CD4-positive, alpha-beta T cell treated with Interleukin-17A for 1 hour (primary cell): ENCODE measurements at places on chromosomes 1 and 21.
A peak's percentile ranks its signal among the peaks of the same experiment; 100 is the strongest.

DNA sequence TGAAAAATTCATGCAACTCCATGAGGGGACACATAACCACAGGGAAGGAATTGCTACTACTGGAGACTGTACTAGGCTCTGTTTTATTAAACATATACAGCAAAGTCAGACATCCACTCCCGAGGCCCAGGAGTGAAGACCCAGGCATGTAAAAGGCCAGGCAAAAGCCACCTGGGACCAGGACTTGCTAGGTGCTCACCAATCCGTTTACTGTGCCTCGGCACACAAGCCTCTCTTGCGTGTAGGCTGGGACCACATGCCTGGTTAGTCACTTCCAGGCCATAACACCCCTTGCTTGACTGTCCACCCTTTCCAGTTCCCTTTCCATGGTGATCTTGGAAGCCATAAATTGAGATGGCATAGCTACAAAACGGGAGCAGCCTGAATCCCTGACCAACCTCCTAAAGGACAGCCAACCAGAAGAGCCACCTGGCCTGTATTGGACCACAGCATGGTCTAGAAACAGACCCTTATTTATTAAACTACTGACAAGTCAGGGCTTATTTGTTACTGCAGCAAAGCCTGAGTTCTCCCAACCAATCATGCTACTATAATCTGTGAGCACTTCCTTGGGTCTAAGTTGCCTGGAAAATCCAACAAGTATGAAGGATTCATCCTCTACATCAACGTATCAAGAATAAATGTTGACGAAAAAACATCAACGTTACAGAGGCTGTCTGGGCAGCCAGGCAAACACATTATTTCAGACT, 39.7 kb downstream of the URB1 start:
- DNase-seq = no peak

DNA sequence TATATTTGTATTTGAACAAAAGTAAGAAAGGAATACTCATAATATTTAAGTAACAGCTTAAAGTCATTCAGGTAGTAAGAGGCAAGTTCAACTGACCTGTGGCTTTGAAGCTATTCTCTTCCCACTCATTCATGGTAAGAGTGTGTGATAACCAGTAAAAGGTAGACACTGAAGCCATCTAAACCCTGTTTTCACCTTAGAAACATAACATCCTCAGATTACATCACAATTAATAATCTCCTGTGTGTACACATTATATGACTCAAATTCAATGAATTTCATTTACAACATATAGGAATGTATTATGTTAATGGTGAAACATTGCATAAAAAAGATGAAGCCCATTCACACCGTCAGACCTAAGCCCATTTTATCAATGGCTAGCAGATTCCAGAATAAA, 364.8 kb upstream of the SNX7 start:
- no peak for DNase-seq

DNA sequence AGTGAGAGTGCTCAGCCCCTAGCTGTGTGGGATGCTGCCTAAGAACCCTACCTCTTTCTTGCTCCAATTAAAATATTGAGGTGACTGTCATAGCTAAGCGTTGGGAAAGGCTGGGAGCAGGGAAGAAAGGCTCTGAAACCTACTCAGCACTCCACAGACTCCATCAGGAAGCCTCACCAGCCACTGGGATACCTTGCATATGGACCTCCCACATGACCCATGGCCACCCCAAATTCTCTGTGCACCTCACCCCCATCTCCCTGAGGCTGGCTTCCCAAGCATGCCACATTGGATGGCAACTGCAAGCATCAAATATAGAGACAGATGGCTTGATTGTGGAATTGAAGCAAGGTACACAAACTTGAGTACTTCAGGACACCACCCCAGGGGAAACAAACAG, 41.8 kb downstream of the FLVCR1 start:
- DNase-seq = no peak

- no peak for DNase-seq
Observed at GRCh38 chr1:157721985-157722384, 21.4 kb upstream of the FCRL3 start.

GRCh38 chr1:23247276-23247675, 30.0 kb upstream of the HTR1D start:
- no peak for DNase-seq

DNA sequence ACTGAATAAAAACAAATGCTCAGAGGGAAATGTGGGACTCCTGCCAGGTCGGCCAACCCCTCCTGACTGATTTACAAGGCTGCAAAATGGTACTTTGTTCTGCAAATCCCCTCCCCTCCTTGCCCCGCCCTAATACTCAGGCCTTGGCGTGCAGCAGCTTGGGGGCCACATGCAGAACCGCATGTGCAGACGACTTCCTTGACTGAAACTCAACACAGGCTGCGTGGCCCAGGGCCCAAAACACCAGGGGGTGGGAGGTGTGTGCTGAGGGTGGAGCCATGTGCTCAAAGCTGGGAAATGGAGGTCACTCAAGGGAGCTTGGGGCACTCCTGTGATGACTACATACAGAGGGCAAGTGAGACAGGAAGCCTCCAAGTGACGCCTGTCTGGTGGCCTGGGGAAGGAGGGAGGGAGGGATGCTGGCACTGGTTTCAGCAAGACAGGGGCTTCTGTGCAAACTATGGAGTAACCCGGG, 87.2 kb downstream of the MRPL37 start:
- peak; percentile 40 for DNase-seq

DNA sequence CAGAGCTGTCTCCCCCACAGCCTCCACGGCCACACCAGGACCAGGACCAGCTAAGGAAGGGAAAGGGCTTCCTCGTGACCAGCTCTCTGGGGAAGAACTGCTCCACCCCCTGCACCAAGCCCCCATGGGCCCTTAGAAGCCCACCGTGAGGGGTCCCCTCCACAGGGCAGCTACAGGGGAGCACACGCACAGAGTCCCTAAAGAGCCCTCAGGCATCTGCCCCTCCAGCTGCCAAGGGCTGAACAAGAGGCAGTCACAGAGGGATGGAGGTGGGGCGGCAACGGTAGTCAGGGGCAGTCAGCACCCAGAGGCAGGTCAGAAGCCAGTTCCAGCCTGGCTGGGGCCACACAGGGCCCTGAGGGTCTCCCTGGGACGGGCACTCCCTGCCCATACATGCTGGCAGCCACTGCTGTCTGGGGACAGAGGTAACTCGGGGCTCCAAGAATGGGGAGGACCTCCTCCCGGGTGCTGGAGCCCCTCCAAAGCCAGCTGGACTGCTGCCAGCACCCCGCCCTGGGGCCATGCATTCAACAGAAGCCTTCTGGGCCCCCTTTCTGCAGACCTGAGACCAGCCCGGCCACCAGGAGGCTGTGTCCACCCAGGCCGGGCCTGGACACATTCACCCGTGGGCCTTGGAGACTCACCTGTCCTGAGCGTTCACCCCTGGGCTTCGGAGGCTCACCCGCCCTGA, 18.7 kb downstream of the SLC19A1 start:
- no peak for DNase-seq

DNA sequence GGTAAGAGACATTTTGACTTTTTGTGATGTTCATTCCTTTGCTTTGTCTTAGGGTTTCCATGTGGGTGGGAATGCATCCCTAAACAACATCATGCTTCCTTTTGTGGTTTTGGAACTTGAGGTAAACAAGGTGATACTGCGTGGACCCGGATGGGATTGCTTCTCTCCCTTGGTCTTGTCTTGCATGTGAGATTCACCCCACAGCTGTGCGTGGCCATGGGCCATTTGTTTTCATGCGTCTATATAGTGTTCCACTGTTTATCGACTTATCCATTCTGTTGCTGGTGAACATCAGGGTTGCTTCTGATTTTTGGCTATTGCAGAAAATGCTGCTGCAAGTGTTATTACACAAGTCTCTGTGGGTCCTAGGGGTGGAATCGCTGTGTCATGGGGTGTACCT, 21.1 kb downstream of the CRYAA start:
- DNase-seq = no peak

DNA sequence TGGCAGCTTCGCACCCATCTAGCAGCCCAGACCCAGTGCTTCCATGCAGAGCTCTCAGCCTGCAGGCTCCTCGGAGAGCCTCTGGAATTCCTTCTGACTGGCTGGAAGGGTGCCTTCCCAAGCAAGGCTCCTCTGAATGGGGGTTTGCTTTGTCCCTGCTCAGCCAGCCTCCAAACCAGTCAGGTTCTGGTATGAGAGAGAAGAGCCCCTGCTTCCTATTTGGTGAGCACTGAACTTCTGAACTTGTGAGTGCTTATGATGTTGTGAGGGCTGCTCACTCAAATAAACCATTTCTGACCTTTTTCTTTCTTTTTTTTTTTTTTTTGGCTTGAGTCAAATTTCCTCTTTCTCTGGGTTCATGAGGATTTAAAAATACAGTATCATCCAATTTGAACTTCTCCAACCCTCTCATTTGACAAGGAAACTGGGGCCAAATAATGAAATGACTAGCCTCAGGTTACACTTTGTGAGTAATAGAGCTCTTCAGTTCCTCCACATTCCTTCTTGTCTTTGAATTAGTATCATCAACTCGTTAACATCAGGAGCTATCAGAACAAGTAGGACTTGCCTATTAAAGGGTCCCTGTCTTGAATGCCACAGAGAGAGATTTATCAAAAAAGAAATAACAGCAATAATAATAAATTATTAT, 39.6 kb downstream of the GFI1 start:
- DNase-seq = no peak

DNA sequence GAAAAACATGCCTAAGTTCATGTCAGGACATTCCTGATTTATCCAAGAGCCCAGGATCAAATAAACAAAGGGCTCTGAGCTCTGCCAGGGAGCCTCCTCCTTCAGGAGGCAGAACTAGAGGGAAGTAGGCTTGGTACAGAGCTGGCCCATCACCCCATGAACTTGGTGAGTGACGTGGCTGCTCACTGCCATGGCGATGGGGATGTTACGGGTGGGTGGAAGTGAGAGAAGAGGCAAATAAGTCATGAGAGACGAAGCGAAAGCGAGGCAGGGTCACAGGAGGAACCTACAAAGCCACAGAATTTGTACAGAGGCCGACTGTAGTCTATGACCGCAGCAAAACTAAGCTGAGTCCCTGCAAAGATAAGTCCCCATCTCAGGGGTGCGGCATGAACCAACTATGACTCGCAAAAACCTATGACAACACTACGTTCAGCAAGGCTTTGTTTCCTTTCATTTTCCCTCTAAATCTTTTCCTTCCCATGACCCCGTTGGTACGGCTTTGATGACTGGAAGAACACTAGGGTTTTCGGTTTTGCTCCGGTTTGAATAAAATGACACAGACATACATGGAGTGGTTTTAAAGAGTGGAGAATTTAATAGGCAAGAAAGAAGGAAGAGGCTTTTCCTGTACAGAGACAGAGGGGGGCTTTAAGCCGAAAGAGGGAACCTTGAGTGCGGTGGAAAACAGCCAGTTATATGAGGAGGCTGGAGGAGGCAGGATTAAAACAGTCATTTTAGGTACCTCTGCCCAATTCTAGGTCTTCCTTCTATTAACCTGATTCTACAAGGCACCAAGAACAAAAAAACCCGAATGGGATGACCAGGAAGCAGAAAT, 74.1 kb downstream of the CD46 start:
- DNase-seq = peak; percentile 93
